ENCODE measurements at places on chromosomes 5 and 9. TPM values are rescaled to one million over a fixed set of nuclear protein-coding genes. Genes with fewer than 3 reads are reported as not detected.
A peak's percentile ranks its signal among the peaks of the same experiment; 100 is the strongest.

SH3RF2 gene
- total RNA-seq, result 9.4 TPM

TERT gene
- total RNA-seq, result not detected

PLPP7 gene
- total RNA-seq, result 5.0 TPM

BARX1 gene
- 2.6 TPM for total RNA-seq

FGFR4 gene
- 4.5 TPM for total RNA-seq

PLPPR1 gene
- total RNA-seq, result not detected

- DNase-seq, result no peak
Observed at GRCh38 chr9:15116130-15116580, 190.9 kb downstream of the TTC39B start.

- DNase-seq, result peak; percentile 79
Observed at GRCh38 chr5:150209099-150209635, 19.3 kb downstream of the SLC6A7 start.

DNA sequence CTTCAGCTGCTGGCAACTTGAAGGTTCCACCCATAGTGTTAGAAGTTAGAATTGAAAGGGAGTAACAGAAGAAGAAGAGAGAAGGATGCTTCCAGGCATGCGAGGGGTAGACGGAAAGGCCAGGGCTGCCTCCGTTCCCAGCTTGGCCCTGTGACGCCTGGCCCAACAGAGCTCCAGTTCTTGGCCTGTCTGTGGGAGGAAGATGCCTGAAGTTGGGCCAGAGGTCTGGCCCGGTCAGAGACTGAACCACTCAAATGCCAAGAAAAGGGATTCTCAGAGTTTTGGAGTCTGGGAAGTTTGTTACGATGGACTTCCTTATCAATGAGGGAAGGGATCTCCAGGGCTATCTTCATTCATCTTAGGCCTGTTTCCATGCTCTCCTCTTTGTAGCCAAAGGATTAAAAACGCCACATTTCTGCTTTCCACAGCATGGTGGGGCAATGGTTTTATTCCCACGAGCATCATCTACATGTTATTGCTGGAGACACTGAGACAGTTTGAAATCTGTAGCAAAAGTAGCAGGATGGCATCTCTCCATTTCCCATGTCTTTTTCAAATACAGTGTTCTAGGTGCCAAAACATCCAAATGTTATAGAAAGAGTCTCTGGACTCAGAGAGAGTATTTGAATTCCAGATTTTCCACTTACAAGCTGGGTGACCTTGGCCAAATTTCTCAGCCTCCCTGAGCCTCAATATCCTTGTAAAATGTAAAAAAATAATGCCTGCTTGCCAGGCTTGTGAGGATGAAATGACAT, 65.4 kb upstream of the ANKRD55 start:
- no peak for DNase-seq

- no peak for DNase-seq
Observed at GRCh38 chr5:153831973-153832372, 206.7 kb downstream of the FAM114A2 start.

DNA sequence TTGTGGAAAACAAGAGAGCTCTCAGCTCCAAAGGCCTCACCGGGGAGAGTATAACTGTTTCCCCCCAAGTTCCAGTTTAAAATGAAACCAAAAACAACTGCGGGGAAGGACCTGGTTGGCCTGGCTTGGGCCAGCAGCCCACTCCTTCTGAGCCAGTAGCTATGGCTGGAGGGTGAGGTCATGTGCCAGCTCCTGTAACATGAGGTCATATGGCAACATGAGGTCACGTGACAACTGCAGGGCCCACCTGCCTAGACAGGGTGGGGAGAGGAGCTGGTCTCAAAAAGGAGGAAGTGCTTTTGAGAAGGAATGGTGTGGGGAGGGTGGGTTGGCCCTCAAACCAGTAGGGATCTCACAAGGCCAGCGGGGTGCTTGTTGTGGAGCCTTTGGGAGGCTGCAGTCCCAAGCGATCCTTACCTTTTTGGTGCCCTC, 29.3 kb upstream of the CRB2 start:
- DNase-seq, result no peak

DNA sequence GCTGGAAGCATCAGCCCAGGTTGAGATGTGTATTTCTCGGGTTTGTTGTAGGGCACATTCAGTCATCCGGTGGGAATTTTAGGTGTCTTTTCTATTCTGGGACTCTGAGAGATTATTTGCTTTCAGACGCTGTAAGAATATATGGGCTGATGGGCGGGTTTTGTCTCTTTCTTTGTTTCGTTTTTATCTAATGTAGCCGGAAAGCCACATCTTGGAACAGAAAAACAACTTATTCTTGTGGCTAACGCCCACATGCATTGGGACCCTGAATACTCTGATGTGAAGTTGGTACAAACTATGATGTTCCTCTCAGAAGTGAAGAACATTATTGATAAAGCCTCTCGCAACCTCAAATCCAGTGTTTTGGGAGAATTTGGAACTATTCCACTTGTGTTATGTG, 22.4 kb downstream of the SCGB3A1 start:
- DNase-seq, result no peak

- DNase-seq, result peak; percentile 59
Observed at GRCh38 chr5:23507278-23507685, at the start of gene PRDM9. Gene PRDM9 (plus strand): TSS chr5:23507609. CDS start chr5:23509034, 1,425 bp downstream.

GRCh38 chr9:98899408-98900056, 44.2 kb upstream of the COL15A1 start:
- DNase-seq, result no peak

GRCh38 chr5:32254881-32255539, 57.7 kb downstream of the MTMR12 start:
- DNase-seq, result no peak

GRCh38 chr5:83377131-83377865, 94.2 kb upstream of the VCAN start:
- no peak for DNase-seq

DNA sequence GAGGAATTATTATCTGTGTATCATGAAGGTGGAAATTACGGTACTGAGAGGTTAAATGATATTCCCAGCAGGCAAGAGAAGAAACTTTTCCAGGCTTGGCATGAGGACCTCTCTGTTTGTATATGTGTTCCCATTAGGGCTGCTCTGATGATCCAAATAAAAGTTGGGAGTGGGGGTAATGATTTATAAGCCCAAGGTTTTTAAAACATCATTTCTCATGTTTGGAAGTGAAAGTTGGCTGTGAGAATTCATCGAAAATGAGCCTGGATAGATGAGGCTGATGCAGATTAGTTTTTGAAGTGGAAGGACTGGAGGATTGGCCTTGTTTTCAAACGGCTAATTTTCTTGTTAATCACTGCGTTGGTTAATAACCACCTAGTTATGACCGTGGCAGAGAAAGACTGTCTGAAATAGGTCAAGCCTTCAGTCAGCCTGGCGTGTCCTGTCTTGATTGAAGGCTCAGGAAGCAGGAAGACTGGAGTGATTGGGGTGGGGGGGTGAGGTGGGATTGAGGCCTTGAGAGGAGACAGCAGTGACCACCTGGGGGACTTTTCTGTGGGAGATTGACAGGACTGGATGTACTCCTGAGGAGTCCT, 391.0 kb upstream of the WWC1 start:
- no peak for DNase-seq

GRCh38 chr5:148827723-148828122, 1.3 kb downstream of the ADRB2 start:
- no peak for DNase-seq

DNA sequence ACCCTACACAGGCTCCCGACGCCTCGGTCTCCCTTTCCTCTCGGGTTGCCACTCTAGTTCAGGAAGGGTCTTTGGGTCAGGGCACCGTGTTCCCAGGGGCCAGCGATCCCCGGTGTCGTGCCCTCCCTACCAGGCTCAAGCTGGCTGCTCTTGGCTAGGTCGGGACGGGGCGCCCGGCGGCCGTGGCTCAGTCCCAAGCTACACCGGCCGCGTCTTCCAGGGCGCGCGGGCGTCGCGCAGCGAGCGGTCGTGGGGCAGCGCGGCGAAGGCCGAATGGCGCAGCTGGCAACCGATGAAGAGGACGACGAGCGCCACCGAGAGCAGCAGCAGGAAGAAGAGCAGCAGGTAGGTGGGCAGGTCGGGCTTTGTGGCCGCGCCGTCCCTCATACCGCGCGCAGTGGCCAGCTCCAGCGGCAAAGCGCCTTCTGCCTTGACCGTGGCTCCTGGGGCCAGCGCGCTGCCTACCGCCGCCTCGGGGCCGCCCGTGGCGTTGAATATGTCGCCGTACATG, 892 bp downstream of the SMIM32 start:
- DNase-seq, result no peak
